ENCODE measurements at places on chromosomes 4 and X.

- no peak for DNase-seq
Observed at GRCh38 chr4:145183023-145183422, 2.6 kb upstream of the OTUD4 start.

DNA sequence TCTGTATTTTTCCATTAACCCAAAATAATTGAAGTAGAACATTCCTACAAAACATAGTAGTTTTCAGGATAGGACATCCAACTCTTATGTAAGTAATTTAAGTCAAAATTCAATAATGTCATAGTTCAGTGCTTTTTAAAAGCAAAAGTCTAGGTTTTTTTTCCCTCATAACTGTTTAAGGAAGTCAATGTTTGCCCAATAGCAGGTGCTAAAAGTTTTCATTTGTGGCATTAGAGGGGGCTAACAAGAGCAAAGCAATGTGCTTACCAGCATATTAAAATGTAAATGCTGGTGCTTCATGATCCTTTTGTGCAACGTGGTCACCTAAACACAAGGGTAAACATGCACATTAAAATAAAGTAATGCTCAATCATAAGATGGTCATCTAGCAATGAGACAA, 155.2 kb upstream of the PPP1R2C start:
- no peak for DNase-seq

GRCh38 chr4:131488772-131489171, 1660.3 kb upstream of the PCDH10 start:
- DNase-seq, result no peak

DNA sequence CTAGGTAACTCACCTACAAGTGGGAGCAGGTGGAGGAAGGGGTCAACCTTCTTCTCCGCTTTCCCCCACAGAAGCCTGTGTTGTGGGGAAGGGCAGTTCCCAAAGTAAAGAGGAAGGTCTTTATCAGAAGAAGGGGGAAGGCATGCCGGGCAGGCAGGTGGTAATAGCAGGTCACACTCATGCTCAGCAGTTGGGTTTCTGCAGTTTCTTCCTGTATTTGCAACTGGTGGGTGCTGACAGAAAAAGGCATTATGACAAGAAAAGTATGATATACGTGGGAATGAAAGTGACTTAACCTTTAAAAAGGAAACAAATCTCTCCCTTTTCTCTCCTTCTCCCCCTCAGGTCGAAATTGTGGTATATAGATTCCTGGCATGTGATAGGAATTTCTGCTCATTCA, 3.7 kb downstream of the MTMR1 start:
- no peak for DNase-seq

- DNase-seq, result no peak
Observed at GRCh38 chrX:39453889-39454621, 643.7 kb downstream of the BCOR start.

DNA sequence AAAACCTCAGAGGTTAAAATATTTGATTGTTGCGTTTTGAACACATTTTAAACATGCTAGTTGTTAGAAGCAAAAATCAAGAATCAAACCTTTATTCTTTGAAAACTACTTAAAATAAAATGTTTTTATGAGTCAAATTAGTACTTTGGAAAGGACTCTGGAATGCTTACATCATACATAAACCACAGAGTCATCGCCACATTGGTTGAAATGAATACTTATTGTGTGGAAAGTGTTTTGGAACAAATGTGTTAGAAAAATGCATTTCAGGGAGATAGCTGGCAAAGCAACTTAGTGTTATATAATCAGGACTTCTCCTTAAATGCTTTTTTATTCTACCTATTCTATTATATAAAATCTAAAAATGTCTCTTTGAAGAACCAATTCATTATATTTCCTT, 49.4 kb upstream of the CAMK2D start:
- DNase-seq, result no peak

Data from activated effector memory CD4-positive, alpha-beta T cell treated with anti-CD3 and anti-CD28 coated beads, Interleukin-2, amount 50 U/mL, for 16 hours (primary cell).